H1 (cell line): ENCODE measurements at places on chromosomes 5 and 9. TPM values are rescaled to one million over a fixed set of nuclear protein-coding genes. Genes with fewer than 3 reads are reported as not detected.

- H3K27me3 ChIP-seq: no peaks in the 10 kb centered on the region
- DNase-seq: no peak
- H3K4me3 ChIP-seq: no peak overlapping the region
- H3K4me1 ChIP-seq: peaks cover 7% of the 10 kb centered on the region
- H3K36me3 ChIP-seq: no peaks in the 10 kb centered on the region
These were observed 48.8 kb downstream of the POC5 start for GRCh38 chr5:75668445-75668844.

GRCh38 chr5:160621526-160621925 is 199.9 kb downstream of the PTTG1 start:
- DNase-seq: no peak
- no peaks in the 10 kb centered on the region for H3K4me1 ChIP-seq
- H3K27ac ChIP-seq: no peak overlapping the region
- no peak overlapping the region for H3K4me3 ChIP-seq
- no peaks in the 10 kb centered on the region for H3K36me3 ChIP-seq

GRCh38 chr5:173456751-173457171 is 128.5 kb upstream of the STC2 start:
- no peaks in the 10 kb centered on the region for H3K27me3 ChIP-seq
- no peaks in the 10 kb centered on the region for H3K4me1 ChIP-seq
- no peaks in the 10 kb centered on the region for H3K36me3 ChIP-seq
- DNase-seq: no peak
- H3K4me3 ChIP-seq: no peak overlapping the region

DNA sequence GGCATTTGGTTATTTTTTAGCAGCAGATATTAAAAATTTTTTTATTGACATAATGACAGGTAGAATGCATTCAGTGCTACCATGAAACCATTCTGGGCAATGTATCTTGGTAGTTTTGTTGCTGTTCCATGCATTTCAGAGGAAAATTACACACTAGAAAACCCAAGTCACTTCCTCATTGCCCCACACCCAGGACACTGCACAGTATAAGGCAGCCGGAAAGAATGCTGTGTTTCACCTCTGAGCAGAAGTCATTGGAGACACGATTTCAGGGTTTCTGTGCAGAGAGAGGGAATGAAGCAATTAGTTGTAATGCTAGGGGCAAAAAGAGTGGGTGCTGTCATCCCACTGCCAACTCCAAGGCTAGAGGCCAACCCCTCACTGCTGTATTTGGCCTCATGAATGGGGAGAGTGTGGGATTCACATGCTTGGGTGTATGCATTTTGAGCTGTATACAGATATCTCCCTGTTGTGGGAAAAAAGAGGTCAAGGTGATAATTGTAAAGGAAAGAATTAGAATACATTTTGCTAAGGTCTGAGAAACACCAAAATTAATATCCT is 290.5 kb downstream of the BNC2 start:
- H3K27me3 ChIP-seq: no peaks in the 10 kb centered on the region
- H3K4me1 ChIP-seq: peaks cover 1% of the 10 kb centered on the region; the same call in 1 of the 2 replicates
- DNase-seq: no peak
- H3K4me3 ChIP-seq: no peak overlapping the region

Gene UBE2QL1
- 0.43 and 0.44 TPM in 2 replicates for total RNA-seq

Gene LRRC19
- not detected in 2 replicates for total RNA-seq

- H3K4me3 ChIP-seq: peak overlapping the region; percentile 99
- no peaks in the 10 kb centered on the region for H3K27me3 ChIP-seq
- H3K4me1 ChIP-seq: peaks cover 8% of the 10 kb centered on the region
These were observed 712 bp upstream of the HSPA4 start for GRCh38 chr5:133051061-133051541.

GRCh38 chr9:2021731-2022130 is 6.6 kb downstream of the SMARCA2 start:
- H3K27me3 ChIP-seq: peaks cover 28% of the 10 kb centered on the region
- no peak overlapping the region for H3K4me3 ChIP-seq
- H3K27ac ChIP-seq: no peak overlapping the region
- no peaks in the 10 kb centered on the region for H3K36me3 ChIP-seq
- DNase-seq: no peak
- H3K4me1 ChIP-seq: peaks cover 18% of the 10 kb centered on the region; the same call in 1 of the 2 replicates

DNA sequence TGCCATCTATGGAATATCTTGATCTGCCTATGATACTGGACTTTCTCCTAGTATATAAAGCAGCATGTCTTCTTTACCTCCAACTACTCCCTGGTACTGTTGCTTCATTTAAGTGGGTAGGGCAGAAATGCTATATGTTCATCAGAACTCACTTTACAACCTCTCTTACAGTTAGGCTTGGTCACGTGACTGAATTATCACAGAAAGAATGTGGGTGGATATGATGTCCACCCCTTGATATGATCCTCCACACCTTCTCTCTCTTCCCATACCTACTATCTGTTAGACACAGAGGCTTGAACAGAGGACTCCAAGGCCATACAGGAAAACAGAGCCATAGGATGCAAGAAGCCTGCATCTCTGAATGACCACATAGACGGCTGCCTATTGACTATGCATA is 19.8 kb downstream of the CRHBP start:
- H3K4me1 ChIP-seq: no peaks in the 10 kb centered on the region
- H3K36me3 ChIP-seq: no peaks in the 10 kb centered on the region
- no peak for DNase-seq
- no peak overlapping the region for H3K4me3 ChIP-seq

Gene EFNA5
- total RNA-seq: 17.6 and 21.8 TPM in 2 replicates
